ENCODE measurements at places on chromosomes 16 and 17.

DNA sequence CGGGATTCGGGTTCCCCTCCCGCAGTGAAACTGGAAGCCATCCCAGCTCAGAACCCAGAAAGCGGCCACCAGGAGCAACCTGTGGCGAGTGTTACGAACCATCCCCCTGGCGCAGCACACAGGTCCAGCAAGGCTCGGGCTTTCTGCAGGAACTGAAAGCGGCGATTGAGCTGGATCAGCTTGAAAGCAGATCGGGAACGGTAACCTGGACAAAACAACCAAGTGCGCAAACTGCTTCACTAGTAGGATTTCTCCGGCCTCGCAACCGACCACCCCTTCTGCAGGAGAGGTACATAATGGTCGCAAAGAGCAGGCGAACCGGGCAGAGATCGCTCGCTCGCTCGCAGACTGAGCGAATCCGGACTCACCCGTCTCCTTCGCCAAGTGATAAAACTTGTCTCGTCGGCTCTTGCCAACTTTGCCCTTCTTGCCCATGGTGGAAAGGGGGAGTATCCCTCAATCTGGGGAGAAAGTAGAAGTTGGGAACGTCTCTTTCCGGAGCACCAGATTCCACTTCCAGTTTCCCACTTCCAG, 696 bp upstream of the PSMC5 start:
- DNase-seq: no peak

DNA sequence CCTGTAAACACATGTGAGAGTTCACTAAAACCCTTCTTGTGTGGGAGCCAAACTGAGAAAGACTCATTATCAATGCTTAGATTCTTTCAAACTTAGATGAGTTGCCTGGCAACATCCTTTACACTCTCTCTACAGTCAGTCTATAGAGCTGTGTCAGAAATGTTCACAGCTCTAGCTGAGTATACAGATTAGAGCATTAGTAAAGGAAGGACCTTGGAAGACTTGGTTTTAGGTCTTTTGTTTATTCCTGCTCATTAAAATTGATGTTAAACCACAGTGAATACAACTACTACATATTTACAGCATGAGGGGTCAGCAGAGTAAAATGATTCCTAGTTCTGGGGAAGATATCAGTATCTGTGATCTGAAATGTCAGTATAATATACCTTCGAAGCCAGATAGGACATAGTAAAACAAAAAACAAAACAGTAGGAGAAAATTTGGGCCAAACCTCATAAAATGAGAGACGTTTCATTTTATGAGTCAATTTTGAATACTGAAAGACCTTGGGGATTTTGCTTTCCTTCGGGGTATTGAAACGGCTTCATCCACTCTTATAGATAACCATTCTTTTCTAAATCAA, 186.0 kb downstream of the TANC2 start:
- no peak for DNase-seq

- DNase-seq: no peak
Observed at GRCh38 chr17:61869138-61869537, 5.8 kb upstream of the BRIP1 start.

- DNase-seq: no peak
Observed at GRCh38 chr16:57692636-57693035, 2.0 kb upstream of the DRC7 start.

- peak; percentile 66 for DNase-seq
Observed at GRCh38 chr17:21041741-21042457, 912 bp downstream of the USP22 start.

- DNase-seq: no peak
Observed at GRCh38 chr17:57572062-57572461, 173.0 kb downstream of the CCDC182 start.

- peak; percentile 59 for DNase-seq
Observed at GRCh38 chr16:89422905-89423630, 67.3 kb downstream of the ANKRD11 start.

GRCh38 chr17:683499-684254, 31.0 kb downstream of the VPS53 start:
- DNase-seq: no peak

DNA sequence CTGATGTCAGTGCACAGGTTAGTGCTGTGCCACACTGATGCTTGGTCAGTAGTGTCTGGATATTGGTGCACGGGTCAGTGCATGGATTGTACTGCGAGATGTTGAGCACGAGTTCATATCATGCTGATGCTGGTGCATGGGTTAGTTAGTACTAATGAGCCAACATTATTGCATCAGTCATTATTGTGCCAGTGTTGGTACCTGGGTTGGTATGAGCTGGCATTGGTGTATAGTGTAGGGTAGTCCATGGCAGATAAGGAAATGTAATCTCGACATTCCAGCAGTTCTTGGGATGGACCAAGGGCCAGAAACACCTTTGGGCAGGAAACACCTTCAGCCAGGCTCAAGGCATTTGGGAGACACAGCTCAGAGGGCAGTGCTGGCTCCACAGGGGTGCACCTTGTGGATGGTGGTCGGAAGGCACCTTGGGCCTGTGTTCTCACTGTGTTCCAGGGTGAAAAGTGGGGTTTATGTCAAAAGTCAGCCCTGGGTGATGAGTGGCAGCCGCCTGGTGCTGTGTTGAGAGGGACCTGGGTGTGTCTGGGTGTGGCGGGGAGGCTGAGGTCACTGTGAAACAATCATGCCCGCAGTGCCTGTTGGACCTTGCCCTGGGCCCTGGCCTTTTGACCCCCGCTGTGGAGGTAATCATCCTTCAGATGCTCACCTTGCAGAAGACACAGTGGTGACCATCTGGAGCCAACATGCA, 100.7 kb upstream of the ZNF469 start:
- no peak for DNase-seq

DNA sequence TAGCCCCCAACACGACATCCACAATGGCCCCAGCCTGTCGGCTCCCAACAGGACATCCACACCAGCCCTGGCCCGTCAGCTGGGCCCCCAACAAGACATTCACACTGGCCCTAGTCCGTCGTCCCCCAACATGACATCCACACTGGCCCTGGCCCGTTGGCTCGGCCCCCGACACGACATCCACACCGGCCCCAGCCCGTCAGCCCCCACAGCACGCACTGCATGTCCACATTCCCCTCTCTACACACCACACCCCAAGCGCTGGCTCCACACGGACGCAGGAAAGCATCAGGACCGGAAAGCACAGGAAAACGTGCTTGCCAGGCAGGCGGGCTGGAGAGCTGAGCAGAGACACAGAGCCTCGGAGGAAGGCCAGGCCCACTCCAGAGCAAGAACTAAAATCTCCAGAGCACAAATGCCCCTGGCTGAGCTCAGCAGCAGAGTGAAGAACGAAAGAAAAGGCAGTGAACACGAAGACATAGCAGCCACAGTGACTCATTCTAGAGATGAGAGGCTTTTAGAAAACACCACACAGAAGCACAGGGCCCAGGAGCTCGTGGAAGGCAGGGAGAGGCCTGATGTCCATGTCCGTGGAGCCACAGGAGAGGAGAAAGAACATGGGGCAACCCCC, 50.6 kb downstream of the LMF1 start:
- DNase-seq: peak; percentile 47

DNA sequence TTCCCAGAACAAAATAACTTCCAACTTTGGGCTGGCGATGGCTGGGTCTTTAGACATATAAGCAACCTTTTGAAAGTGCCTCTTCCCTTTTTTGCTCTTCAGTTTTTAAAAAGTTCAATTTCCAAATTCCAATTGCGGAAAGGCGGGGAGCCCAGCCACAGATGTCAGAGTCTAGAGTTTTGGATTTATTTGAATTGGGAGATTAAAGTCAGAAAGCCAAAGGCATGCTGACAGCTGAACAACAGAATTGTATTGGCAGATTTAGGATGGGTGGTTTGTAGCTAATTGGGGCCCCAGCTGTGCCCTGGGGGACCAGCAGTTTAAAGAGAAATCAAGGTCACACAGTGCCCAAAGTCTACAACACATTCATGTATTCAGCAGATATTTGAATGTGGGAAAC, 10.5 kb downstream of the YPEL2 start:
- DNase-seq: no peak

DNA sequence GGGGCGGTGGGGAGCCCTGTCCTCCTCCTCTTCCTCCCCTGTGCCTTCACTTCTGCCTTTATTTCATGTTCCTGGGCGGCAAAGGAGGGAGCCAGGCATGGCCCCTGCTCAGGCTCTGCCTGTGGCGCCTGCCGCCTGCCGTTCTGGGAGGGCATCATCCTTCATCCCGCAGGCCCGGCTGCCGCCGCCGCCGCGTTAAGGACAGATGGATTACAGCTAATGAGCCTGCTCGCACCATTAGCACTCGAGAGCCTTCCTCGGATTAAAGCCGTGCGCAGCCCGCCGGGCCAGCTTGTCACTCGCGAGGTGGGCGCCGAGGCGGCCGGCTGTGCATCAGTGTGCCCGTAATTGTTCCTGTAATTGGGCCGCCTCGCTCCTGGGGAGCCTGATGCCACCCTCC, 127.7 kb upstream of the GSE1 start:
- DNase-seq: no peak

All from stromal cell of bone marrow (primary cell).